Osteoblast (primary cell): ENCODE measurements at places on chromosomes 12 and 14. TPM values are rescaled to one million over a fixed set of nuclear protein-coding genes. Genes with fewer than 3 reads are reported as not detected.

DNA sequence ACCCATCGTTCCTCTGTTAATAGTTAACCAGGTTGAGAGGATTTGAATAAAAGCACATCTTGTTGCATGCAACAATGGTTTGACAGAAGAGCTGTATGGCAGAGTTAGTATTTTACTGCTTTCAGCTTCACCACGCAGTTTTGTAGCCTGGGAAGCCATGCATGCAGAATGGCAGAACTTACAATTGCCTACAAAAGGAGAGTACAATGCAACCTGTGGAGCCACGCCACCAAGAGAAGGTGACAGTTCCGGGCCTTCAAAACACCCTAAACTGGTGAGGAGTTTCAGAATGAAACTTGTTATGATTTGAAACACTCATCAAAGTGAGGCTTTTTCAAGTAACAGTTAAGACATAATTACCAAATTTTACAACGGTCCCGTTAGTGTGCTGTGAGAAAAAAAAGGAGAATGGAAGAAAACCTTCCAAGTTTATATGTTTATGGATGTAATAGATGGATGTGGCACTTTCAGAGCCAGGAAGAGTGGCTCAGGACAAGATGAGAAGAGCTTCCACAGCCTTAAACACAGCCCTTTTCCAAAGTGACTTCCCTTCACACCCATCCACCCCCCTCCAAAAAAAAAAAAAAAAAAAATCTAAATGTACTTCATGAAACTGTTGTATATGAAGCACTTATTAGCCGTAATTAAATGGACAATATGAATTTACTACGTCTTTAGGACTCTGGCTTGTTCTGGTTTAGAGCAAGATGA lies 158.7 kb downstream of the EGLN3 start:
- no peaks in the 10 kb centered on the region for H3K36me3 ChIP-seq
- H3K27me3 ChIP-seq: peaks cover 9% of the 10 kb centered on the region
- peaks cover 15% of the 10 kb centered on the region for H3K4me1 ChIP-seq
- no peak overlapping the region for H3K27ac ChIP-seq
- DNase-seq: no peak

DNA sequence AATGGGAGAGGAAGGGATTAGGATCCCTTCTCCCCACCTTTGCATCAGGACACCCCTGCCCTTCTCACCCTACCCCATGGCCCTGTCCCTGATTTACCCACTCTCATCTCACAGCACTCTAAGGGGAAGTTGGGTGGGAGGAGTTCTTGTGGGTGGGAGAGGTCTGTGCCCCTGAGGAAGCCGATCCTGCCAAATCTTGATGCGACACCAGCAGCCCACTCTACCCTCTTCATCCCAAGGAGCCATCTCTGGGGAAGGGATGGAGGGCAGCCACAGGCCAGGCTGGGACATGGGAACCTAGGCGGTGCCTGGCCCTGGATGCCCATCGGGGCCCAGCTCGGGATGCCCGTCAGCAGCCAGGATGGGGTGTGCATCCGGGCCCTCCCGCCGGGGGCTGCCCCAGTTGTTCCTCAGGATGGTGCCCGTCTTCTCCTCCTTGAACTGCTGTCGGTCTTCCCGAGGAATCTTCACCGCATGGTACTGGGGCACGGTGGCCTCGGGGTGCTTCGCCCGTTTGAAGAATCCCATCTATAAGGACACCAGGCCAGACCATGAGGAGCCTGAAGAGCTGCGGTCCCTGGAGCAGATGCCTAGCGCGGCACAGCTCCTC lies 22.8 kb downstream of the ITGA7 start:
- peak; percentile 27 for DNase-seq
- no peak overlapping the region for H3K27ac ChIP-seq
- no peaks in the 10 kb centered on the region for H3K27me3 ChIP-seq
- H3K4me1 ChIP-seq: peaks cover 14% of the 10 kb centered on the region

DGLUCY gene
- total RNA-seq: 45.6 and 55.4 TPM in 2 replicates

SLC25A21 gene
- 0.29 and 0.72 TPM in 2 replicates for total RNA-seq

- H3K4me1 ChIP-seq: peaks cover 20% of the 10 kb centered on the region
- H3K27me3 ChIP-seq: no peaks in the 10 kb centered on the region
- peak within 1 kb of the TSS; percentile 31 for H3K4me3 ChIP-seq
- H3K36me3 ChIP-seq: no peaks in the 10 kb centered on the region
- peak; percentile 93 for DNase-seq
- peak within 1 kb of the TSS; percentile 43 for H3K27ac ChIP-seq
Measured at GRCh38 chr12:8662593-8662992, at the start of gene MFAP5. TSS of gene MFAP5 (minus strand) at chr12:8662826. CDS start at chr12:8662104, 722 bp downstream.

GRCh38 chr12:47814539-47815170 lies 5.0 kb downstream of the HDAC7 start:
- no peaks in the 10 kb centered on the region for H3K27me3 ChIP-seq
- peaks cover 10% of the 10 kb centered on the region for H3K36me3 ChIP-seq
- peak; percentile 3 for DNase-seq
- H3K4me3 ChIP-seq: no peak overlapping the region

- no peaks in the 10 kb centered on the region for H3K36me3 ChIP-seq
- no peak within 1 kb of the TSS for H3K27ac ChIP-seq
- H3K4me3 ChIP-seq: no peak within 1 kb of the TSS
Measured at GRCh38 chr12:27972721-27973120, at the start of gene PTHLH. TSS of gene PTHLH (minus strand) at chr12:27972733. CDS start at chr12:27969494, 3,239 bp downstream.

DNA sequence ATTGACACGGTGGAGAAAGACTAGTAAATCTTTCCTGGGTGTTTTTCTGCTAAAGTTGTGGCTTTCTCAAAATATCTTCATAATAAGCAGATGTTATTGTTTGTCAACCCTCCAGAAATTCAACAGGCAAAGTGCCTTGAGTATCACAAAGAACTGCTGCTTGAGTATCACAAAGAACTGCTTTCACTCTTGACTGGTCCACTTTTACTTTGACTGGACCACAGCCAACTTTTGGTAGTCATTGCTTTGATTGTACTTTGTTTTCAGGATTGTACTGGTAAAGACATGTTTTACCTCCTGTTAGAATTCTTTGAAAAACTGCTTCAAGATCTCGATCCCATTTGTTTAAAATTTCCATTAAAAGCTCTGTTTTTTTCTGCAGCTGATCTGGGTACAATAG lies 62.6 kb downstream of the PDZRN4 start:
- H3K4me1 ChIP-seq: no peaks in the 10 kb centered on the region
- no peaks in the 10 kb centered on the region for H3K27me3 ChIP-seq
- H3K4me3 ChIP-seq: no peak overlapping the region
- no peaks in the 10 kb centered on the region for H3K36me3 ChIP-seq
- H3K27ac ChIP-seq: no peak overlapping the region

- H3K4me1 ChIP-seq: peaks cover 6% of the 10 kb centered on the region
- H3K36me3 ChIP-seq: no peaks in the 10 kb centered on the region
- DNase-seq: no peak
Measured at GRCh38 chr12:709455-710020, 42.8 kb upstream of the WNK1 start.

DNA sequence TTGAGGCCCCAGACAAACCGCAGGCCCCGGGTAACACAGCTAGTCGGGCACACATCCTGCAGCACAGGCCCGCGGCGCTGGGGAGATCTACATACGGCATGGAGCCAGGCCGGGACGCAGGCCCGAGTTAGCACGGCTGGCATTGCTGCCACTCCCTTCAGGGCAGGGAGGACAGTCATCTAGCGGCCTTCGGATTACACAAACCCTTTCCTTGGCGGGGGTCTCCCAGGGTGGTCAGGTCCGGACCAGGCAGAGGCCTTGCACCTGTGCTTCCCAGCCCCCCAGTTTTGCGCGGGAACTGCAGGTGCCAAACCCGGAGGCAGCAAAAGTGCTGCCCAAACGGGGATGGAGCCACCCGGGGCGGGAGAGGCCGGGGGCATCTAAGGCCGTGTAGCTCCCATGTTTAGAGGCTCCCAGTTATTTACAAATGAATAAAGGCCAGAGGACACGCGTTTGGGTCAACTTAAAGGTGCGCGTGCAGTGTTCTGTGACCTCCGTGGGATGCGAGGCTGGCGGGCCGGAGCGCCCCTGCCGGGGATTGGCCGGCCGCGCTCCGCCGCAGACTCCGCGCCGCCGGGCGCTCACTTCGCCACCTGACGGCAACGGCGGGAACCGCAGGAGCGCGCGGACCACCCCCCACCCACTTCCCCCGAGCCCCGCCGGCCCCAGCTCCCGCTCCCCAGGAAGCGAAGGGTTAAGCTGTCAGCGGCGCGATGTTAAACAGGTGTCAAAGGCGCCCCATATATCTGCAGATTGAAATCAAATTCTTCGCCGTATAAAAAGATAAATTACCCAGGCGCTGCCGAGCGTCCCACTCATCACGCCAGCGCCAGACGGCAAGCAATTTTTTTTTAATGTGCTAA lies 18.1 kb downstream of the VSX2 start:
- DNase-seq: peak; percentile 95
- peaks cover 18% of the 10 kb centered on the region for H3K27me3 ChIP-seq
- H3K27ac ChIP-seq: no peak overlapping the region
- H3K36me3 ChIP-seq: no peaks in the 10 kb centered on the region
- peaks cover 11% of the 10 kb centered on the region for H3K4me1 ChIP-seq
- H3K4me3 ChIP-seq: peak overlapping the region; percentile 74

DNA sequence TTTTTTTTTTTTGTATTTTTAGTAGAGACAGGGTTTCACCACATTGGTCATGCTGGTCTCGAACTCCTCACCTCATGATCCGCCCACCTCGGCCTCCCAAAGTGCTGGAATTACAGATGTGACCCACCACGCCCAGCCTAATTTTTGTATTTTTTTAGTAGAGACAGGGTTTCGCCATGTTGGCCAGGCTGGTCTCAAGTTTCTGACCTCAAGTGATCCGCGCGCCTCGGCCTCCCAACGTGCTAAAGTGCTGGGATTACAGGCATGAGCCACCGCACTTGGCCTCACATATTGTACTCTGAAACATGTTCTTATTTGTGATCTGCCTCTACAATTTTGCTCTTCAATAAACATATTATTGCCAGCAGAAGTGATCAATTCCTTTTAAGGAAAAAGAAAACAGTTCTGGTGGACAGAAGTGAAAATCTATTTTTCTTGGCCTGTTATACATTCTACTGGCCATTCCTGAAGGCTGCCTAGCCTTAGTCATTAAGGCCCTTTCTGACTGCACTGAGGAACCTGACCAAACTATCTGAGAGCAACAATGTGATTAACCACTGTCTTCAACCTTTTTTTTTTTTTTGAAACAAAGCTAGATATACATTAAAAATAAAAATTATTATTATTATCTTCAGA lies 36.1 kb downstream of the SNX6 start:
- DNase-seq: peak; percentile 81
- H3K36me3 ChIP-seq: peaks cover 88% of the 10 kb centered on the region
- H3K4me1 ChIP-seq: peaks cover 19% of the 10 kb centered on the region
- no peaks in the 10 kb centered on the region for H3K27me3 ChIP-seq
- no peak overlapping the region for H3K4me3 ChIP-seq
- H3K27ac ChIP-seq: peak overlapping the region; percentile 48

FOXA1 gene
- total RNA-seq: 0.36 TPM in 1 of 2 replicates, not detected in the other

AQP6 gene
- not detected in 2 replicates for total RNA-seq
